Activated naive CD8-positive, alpha-beta T cell treated with anti-CD3 and anti-CD28 coated beads, Interleukin-2, amount 50 U/mL, for 24 hours (primary cell): ENCODE measurements at places on chromosomes 13 and 19.

DNA sequence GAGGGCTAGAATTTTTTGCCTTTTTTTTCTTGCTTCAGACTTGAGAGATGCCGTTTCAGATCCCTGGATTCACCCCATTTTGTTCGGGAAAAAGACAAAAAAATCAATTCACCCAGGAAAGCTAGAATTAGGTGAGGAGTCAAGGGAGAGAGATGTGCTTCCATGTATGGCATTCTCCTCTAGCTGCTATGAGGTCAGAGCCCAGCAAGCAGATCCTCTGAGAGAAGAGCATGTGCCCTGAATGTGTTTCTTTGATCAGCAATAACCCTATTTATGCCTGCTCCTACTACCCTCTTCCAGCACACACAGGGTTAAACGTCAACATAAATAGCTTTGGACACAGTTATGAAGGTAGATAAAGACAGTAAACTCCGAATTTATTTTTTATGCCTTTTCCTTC lies 53.6 kb downstream of the NDFIP2 start:
- no peaks in the 10 kb centered on the region for H3K27me3 ChIP-seq
- DNase-seq, result no peak
- peaks cover 15% of the 10 kb centered on the region for H3K4me1 ChIP-seq
- peaks cover 34% of the 10 kb centered on the region for H3K36me3 ChIP-seq

- H3K36me3 ChIP-seq, result no peaks in the 10 kb centered on the region
- H3K27ac ChIP-seq, result no peak overlapping the region
- H3K4me3 ChIP-seq, result no peak overlapping the region
- no peak for DNase-seq
These were observed 26.7 kb upstream of the CSNK1A1L start for GRCh38 chr13:37132211-37132610.

- H3K27ac ChIP-seq, result peak overlapping the region; percentile 71
- peaks cover 2% of the 10 kb centered on the region for H3K36me3 ChIP-seq
- peaks cover 14% of the 10 kb centered on the region for H3K4me1 ChIP-seq
- peak overlapping the region; percentile 80 for H3K4me3 ChIP-seq
- peaks cover 21% of the 10 kb centered on the region for H3K27me3 ChIP-seq
These were observed 3.2 kb upstream of the SPACA6 start for GRCh38 chr19:51689751-51690453.

- no peak for DNase-seq
- H3K27me3 ChIP-seq, result no peaks in the 10 kb centered on the region
- H3K4me3 ChIP-seq, result no peak overlapping the region
These were observed 656.6 kb downstream of the TBC1D4 start for GRCh38 chr13:74825152-74825937.

- peaks cover 33% of the 10 kb centered on the region for H3K4me1 ChIP-seq
- H3K27ac ChIP-seq, result peak overlapping the region; percentile 66
- DNase-seq, result no peak
- H3K4me3 ChIP-seq, result no peak overlapping the region
- peaks cover 2% of the 10 kb centered on the region for H3K27me3 ChIP-seq
These were observed 14.6 kb downstream of the FRY start for GRCh38 chr13:32045982-32046785.

DNA sequence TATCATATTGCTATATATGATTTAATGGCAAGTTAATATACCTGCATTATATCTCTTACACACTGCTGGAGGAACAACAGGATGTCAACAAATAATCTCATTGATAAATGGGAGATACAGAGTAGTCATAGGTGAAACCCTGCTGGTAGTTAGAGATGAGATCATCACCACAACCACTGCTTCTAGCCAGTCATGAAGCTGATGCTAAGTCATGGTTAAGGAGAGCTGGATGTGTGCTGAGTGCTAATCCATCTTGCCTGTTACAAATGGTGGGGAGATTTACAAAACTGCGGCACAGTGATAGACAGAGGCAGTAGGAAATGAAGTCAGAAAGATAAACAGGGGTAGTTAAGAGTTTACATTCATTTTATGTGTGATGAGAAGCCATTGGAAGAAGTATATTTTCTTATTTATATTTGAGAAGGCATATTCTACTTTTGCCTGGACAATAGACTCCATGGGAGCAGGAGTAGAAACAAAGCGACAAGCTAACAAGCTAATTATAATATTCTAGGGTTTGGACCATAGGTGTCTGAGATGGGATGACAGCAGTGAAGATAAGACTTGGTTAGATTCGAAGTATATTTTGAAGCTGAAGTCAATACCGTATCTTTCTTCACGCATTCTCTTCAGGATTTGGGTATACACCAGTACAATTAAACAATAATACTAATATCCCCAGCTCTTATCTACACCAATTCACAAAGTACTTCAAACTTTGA lies 78.0 kb upstream of the TRPC4 start:
- no peaks in the 10 kb centered on the region for H3K27me3 ChIP-seq
- H3K36me3 ChIP-seq, result no peaks in the 10 kb centered on the region
- no peak for DNase-seq
- no peak overlapping the region for H3K27ac ChIP-seq
